NCI-H524 (cell line): ENCODE measurements at places on chromosomes 2 and 18.

GRCh38 chr2:219125225-219125885, 35.3 kb downstream of the NHEJ1 start:
- DNase-seq = no peak

- DNase-seq = no peak
Observed at GRCh38 chr2:75100011-75100800, 99.1 kb downstream of the TACR1 start.

DNA sequence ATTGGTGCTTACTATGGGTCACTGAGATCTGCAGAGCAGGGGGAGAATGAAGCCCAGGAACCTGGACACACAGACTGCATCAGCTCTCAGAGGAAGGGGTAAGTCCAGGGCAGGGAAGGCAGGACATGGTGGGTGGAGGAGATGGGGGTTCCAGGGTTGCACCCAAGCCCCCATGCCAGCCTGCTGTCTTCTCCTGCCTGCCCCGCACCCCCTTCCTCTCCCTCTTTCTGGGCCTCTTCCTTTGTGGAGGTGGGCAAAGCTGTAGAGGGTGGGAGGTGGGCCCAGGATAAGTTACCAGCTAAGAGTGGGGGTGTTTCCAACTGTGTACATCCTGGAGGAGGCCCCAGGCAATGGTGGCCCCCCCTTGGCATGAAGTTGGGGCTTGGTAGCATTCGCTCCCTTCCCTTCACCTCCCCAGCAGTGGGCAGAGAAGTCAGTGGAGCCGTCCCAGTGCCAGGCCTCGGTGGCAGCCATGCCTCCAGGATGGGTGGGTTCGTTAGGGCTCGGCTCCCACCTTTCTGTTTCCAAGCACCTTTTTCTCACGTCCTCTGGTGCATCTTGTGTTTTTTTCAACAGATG, 132.2 kb downstream of the CLIP4 start:
- DNase-seq = no peak

DNA sequence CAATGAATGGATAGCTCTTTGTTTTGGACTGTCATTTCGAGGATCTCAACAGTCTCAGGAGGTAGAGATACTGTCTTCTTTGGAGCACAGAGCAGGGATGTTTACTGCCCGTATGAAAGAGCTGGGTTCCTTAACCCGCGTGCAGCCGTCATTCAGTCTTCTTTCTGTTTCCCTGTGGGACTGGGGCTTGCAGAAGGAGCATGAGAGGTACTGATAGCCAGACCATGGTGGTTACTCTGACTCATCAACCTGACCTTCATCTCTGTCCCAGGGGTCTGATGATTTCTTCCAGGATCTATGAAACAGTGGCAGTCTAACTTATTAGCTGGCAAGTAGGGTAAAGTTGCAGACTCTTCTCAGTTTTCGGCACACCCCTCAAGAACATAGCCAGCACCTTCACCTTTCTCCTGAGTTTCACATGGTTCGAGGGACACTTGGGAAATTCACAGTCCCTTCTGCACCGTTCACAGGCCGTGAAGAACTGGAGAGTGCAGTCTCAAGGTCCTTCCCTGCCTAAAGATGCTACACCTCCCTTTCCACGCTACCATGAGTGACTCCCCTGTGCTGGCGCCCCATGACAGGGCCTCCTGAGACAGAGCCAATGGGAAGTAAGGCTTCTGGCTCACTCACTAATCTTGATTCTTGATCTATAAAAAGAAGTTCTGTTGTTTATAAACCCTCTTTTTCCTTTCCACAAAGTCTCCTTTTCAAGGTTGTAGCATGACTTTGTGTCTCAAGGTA, 226.2 kb downstream of the MC4R start:
- DNase-seq = no peak

- no peak for DNase-seq
Observed at GRCh38 chr2:19933351-19933981, 31.7 kb upstream of the TTC32 start.

- no peak for DNase-seq
Observed at GRCh38 chr18:72470391-72470790, 73.8 kb downstream of the CBLN2 start.

DNA sequence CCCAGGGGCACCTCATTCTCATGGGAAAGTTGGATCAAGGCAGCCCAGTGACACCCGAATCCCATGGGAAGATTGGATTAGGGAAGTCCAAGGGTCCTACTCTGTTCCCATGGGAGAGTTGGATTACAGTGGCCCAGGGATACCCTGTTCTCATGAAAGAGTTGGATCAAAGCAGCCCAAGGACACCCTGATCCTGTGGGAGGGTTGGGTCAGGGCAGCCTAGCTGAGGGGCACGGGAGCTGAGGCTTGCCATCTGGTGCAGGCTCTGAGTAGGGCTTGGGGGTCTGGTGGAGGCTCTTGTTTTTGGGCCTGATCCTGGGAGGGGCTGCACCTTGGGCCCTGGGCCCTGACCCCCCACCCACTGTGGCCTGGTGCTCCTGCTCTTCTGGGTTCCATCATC, 87.1 kb downstream of the ACKR3 start:
- DNase-seq = no peak

GRCh38 chr2:20599861-20600461, 50.9 kb downstream of the HS1BP3 start:
- no peak for DNase-seq

DNA sequence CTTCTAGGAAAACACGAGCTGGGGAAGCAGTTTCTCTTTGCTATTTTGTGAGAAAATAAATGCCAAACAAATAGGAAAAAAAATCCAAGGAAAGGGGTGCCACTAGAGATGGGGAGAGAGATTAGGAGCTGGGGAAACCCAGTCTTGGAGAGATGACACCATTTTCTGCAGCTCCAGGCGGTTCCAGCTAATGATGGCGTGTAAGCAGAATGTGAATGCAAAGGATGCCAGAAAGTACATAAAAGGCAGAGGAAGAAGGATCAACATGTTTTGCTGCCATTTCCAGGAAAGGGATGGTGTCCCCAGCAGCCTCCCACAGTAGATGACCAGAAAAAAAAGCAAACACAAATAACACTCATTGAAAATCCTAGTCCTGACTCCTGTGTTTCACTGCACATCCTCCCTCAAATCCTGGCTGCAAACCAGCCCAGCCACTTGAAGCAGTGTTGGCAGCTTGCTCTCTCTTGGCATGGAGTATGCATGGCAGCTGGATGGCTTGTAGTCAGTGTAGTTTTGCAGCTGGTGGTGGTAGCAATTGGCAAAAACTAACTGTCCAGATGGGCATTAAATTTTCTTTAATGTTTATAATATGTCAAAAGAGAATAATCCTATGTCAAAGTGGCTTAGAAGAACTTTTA, 93.6 kb downstream of the FTCDNL1 start:
- peak; percentile 95 for DNase-seq

GRCh38 chr2:27379383-27379835, 1.1 kb downstream of the ZNF513 start:
- DNase-seq = no peak

- DNase-seq = no peak
Observed at GRCh38 chr18:34709104-34709503, 994 bp upstream of the DTNA start.
